Effector memory CD4-positive, alpha-beta T cell (primary cell): ENCODE measurements at places on chromosomes 3 and 15.

DNA sequence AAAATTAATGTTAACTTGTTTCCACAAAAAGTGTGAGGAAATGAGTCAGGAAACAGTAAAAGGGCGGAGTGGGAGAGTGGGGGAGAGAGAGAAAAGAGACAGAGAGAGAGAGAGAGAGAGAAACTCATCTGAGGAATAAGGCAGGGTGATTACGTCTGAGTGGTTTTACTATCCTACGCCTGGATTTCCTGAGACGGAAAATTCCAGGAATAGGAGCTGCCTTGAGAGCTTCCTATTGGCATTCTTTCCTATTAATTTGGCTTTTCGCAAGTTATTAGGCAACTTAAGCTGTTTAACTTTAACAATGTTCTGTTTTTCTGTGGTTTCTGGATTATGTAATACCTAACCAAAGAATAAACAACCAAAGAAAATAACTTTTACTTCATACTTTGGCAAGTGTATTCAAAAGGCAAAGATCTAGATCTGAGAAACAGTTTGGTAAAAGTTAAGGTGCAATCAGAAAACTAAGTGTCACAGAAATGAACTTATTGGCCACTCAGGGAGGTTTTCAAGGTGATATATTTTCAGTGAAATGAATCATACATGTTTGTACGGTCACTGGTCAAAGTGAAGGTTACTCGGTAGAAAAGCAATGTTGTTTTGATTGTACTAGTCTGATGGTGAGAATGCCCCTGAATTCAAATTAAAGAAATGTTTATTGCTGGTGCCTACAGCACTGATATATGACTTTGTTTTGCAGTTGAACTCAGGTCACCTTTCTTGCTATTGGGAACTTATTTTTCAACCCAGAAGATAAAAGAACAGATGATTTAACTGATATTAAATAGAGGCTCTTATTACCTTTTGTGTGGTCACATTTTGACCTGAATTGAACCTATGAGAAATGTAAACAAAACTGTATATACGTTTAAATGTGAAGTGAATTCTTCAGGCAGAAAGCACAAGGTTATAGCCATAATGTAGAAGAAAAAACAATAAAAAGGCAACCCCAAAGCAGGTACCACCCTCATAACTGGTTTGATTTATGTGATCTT, 39.9 kb upstream of the TNFSF10 start:
- no peak for DNase-seq

- no peak for DNase-seq
These were observed 281.6 kb upstream of the TMCO5A start for GRCh38 chr15:37652646-37653417.

DNA sequence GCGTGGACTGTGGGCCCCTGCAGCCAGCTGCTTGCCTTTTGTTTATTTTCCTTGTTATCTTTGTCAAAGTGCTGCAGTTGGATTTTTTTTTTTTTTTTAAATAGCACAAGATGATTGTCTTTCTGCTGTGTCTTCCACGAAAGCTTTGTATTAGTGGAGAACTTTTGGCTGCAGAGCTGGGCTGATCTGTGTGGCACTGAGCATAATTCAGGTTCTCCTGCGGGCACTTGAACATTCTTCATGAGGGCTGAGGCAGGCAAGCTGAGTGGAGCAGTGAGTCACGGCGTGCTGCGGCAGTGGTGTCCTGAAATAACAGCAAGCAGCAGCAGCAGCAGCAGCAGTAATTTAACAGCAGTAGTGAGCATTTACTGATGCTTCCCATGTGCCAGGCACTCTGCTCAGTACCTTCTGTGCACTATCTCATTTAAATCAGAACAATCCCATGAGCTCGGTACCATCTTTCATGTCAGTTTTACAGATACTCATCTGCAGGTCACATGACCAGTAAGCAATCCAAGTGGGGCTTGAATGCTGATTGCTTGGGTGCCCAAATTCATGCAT, 45.8 kb downstream of the MITF start:
- no peak for DNase-seq

DNA sequence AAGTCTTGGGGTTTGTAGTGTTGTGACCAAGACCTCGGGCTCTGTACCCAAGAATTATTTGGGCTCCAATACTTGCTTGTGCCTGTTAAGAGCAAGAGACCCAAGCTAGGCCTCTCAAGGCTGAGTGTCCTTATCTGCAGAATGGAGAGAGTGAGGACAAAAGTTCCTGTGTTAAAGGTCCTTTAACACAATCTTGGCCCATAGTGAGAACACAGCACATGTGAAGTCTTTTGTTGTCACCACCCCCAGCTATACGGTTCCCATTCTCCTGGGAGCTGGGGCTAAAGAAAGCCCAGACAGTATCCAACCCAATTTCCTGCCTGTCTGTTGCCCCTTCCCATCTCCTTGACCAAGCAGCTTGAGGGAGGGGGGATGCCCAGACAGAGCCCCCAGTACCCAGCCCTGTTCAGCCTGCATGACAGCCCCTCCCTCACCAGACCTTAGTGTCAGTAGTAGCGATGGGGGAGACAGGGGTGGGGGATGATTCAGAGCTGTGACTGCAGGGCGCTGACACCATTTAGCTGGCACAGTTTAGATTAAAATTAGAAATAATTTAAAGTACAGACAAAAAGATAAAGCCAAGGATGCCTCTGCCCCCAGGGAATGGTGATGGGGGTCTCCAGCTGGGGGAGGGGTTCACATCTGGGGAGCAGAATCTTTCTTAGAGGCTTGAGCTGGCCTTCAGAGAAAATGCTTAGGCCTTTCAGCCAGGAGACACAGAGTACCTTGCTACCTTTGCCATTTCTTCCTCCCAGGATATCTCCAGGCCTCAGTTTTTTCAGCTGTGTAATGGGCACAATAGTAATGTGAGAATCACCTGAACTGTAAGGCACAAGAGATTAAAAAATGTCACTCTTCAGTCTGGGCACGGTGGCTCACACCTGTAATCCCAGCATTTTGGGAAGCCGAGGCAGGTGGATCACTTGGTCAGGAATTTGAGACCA, 2.7 kb downstream of the PRKCD start:
- DNase-seq, result no peak

GRCh38 chr15:69947394-69947793, 150.3 kb downstream of the TLE3 start:
- no peak for DNase-seq
